ENCODE measurements at places on chromosomes 6 and 20. TPM values are rescaled to one million over a fixed set of nuclear protein-coding genes. Genes with fewer than 3 reads are reported as not detected.

The DEFB132 gene
- not detected for total RNA-seq

The ANGPT4 gene
- total RNA-seq = not detected

The ADGRF5 gene
- not detected for total RNA-seq

The GLP1R gene
- total RNA-seq = not detected

The ZNF165 gene
- total RNA-seq = 0.84 TPM

The FNDC1 gene
- not detected for total RNA-seq

The TMEM181 gene
- 24.3 TPM for total RNA-seq

The FAM210B gene
- 94.1 TPM for total RNA-seq

The NOL7 gene
- 76.3 TPM for total RNA-seq

The OPN5 gene
- total RNA-seq = not detected

The IL17F gene
- total RNA-seq = not detected

The ADTRP gene
- not detected for total RNA-seq

The CLPSL1 gene
- not detected for total RNA-seq

The GNAS-AS1 gene
- total RNA-seq = 1.7 TPM

The GPLD1 gene
- total RNA-seq = 0.63 TPM

The ZNF391 gene
- 5.5 TPM for total RNA-seq

The LHFPL5 gene
- not detected for total RNA-seq

The MUCL3 gene
- not detected for total RNA-seq

The SMOC2 gene
- total RNA-seq = not detected

The CST3 gene
- 267 TPM for total RNA-seq

The LTB gene
- total RNA-seq = not detected

The TBX18 gene
- 11.8 TPM for total RNA-seq

The TNFRSF6B gene
- total RNA-seq = 0.10 TPM

The CEP162 gene
- total RNA-seq = 3.1 TPM

The HRH3 gene
- total RNA-seq = not detected

The NNAT gene
- not detected for total RNA-seq

The HM13 gene
- 97.3 TPM for total RNA-seq

The CCN2 gene
- 112 TPM for total RNA-seq

The PDYN gene
- not detected for total RNA-seq

The MLN gene
- not detected for total RNA-seq

The ULBP2 gene
- total RNA-seq = 4.5 TPM

The ZNF311 gene
- total RNA-seq = 0.20 TPM

Measured in NCI-H460 (cell line).